Left colon (tissue), 2 donors: ENCODE measurements at places on chromosomes 13 and 19. TPM values are rescaled to one million over a fixed set of nuclear protein-coding genes. Genes with fewer than 3 reads are reported as not detected.

DNA sequence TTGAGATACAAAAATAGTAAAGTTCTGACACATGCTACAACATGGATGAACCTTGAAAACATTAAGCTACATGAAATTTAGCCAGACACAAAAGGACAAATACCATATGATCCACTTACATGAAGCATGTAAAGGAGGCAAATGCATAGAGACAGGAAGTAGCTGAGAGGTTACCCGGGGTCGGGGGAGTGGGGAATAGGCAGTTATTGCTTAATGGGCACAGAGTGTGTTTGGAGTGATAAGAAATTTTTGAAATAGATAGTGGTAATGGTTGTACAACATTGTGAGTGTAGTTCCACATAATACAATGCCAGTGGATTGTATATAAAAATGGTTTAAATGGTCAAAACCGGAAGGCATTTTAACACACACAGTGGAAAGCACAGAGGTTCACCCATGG is 4.3 kb downstream of the N4BP2L1 start:
- no peak for DNase-seq

GRCh38 chr13:77516342-77516789 is 19.1 kb upstream of the SCEL start:
- no peak for DNase-seq

- no peak for DNase-seq
Measured at GRCh38 chr13:73672492-73672891, 461.7 kb downstream of the KLF12 start.

- DNase-seq: no peak
Measured at GRCh38 chr13:45439008-45439407, 20.8 kb upstream of the SLC25A30 start.

Gene ATP13A1
- total RNA-seq: 57.0 TPM

DNA sequence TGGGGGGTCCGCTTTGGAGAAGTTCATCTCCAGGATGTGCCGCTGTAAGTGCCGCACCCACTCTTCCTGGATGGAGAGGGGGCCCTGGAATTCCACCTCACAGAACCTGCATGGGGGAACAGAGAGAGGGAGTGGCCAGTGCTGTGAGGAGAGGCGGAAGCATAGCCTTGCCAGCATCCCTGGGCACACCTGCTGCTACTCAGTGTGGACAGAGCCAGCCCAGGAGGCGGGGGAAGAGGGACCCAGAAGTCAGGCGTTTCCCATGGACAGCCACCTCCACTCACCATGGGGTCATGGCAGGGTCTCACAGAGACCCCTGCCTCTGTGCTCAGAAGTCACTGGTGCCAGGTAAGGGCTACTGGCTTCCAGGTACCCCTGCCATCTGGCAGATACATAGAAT is 4.3 kb upstream of the AKAP8L start:
- DNase-seq: no peak

- DNase-seq: no peak
Measured at GRCh38 chr13:96285729-96286128, 195.8 kb downstream of the HS6ST3 start.

DNA sequence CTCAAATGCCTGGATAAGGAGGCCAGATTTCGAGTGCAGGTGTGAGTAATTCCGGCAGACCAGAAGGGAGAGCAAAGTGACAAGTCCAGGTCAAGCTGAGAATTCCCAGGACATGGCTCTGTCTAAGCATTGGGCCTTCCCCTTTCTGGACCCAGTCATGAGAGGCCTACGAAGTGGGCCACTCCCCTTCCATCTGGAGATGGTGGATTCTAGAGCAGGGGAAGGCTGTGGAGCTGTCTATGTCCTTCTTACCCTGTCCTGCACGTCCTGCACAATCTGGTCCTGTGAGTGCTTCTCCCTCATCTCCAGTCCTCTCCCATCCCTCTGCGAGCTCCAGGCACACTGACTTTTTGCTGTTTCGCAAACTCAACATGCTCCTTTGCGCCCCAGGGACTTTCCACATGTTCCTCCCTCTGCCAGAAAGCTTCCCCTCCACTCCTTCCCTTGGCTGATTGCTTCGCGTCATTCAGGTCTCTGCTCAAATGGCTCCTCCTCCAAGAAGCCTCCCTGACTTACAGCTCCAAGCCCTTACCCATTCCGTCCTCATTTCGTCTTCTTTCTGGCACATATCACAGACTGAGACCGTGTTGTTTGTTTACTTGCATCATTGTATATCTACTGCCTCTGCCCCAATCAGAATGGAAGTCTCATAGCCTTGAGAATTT is 193.2 kb downstream of the URI1 start:
- DNase-seq: no peak

Gene SIGLEC14
- total RNA-seq: 0.55 TPM
